Tracheal epithelial cell (primary cell): ENCODE measurements at places on chromosomes 2 and 18. TPM values are rescaled to one million over a fixed set of nuclear protein-coding genes. Genes with fewer than 3 reads are reported as not detected.

PDE11A gene
- 0.48 TPM in 1 of 2 replicates, not detected in the other for total RNA-seq

PLB1 gene
- 0.64 and 0.72 TPM in 2 replicates for total RNA-seq

RAX gene
- not detected in 2 replicates for total RNA-seq

CRYGD gene
- not detected in 2 replicates for total RNA-seq

SPC25 gene
- total RNA-seq = 0.24 TPM in 1 of 2 replicates, not detected in the other

ZNF397 gene
- 10.1 and 11.1 TPM in 2 replicates for total RNA-seq

FNDC4 gene
- total RNA-seq = 9.0 and 16.9 TPM in 2 replicates

NAT8 gene
- not detected in 2 replicates for total RNA-seq

KCNS3 gene
- total RNA-seq = 3.0 and 20.2 TPM in 2 replicates

TEX51 gene
- not detected in 2 replicates for total RNA-seq

OTX1 gene
- 2.7 and 4.3 TPM in 2 replicates for total RNA-seq

TNFAIP6 gene
- total RNA-seq = under 0.01 and 6.0 TPM in 2 replicates

POMC gene
- 0.72 TPM in 1 of 2 replicates, not detected in the other for total RNA-seq

RTP5 gene
- total RNA-seq = not detected in 2 replicates

SCN2A gene
- total RNA-seq = 0.21 and 0.24 TPM in 2 replicates

SPP2 gene
- total RNA-seq = not detected in 2 replicates

PLA2R1 gene
- total RNA-seq = 4.0 and 5.5 TPM in 2 replicates

IHH gene
- total RNA-seq = not detected in 2 replicates

ELOA2 gene
- not detected in 2 replicates for total RNA-seq

CLASP1 gene
- total RNA-seq = 49.6 and 74.6 TPM in 2 replicates

AFTPH gene
- 50.8 and 52.2 TPM in 2 replicates for total RNA-seq

ADGRF3 gene
- not detected in 2 replicates for total RNA-seq

PIGN gene
- 47.1 and 48.0 TPM in 2 replicates for total RNA-seq

MAIP1 gene
- total RNA-seq = 25.8 and 31.8 TPM in 2 replicates

RNU2-63P gene
- total RNA-seq = not detected in 2 replicates

SERPINB12 gene
- total RNA-seq = 0.43 and 0.48 TPM in 2 replicates

SLC8A1 gene
- total RNA-seq = 3.6 and 6.3 TPM in 2 replicates
